Thymus (tissue), 14 donors: ENCODE measurements at places on chromosomes 13 and 19.

DNA sequence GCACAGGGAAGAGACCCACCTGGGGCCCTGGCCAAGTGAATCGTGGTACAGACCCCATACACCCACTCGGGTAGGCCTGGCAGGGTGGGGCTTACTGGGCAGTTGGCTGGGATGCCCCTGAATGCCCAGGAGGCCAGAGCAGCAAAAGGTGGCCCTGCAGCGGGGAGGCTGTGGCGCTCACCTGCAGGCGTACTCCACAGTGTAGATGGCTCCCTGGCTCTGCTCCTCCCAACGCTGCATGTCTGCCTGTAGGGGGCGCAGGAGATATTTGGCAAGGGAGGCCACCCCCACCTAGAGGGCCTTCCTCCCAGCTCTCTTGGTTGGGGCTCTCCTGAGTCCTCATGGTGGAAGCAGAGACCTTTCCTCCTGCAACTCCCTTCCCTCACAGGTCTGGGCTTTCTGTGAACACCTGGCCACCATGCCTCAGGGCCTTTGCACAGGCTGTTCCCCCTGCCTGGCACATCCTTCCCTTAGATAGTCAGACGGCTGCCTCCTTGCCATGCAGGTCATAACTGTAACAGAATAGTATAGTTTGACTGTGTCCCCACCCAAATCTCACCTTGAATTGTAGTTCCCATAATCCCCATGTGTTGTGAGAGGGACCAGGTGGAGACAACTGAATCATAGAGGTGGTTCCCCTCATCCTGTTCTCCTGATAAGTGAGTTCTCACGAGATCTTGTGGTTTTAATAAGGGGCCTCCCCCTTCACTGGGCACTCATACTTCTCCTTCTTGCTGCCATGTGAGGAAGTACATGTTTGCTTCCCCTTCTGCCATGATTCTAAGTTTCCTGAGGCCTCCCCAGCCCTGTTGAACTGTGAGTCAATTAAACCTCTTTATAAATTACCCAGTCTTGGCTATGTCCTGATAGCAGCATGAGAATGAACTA, 5.9 kb downstream of the BORCS8 start:
- DNase-seq: peak; percentile 21

GRCh38 chr19:13781547-13781946, 7.3 kb downstream of the C19orf53 start:
- DNase-seq: no peak

GRCh38 chr13:33018886-33019285, 2.7 kb downstream of the KL start:
- no peak for DNase-seq

GRCh38 chr19:43956827-43957226, 5.8 kb downstream of the ZNF221 start:
- DNase-seq: no peak

DNA sequence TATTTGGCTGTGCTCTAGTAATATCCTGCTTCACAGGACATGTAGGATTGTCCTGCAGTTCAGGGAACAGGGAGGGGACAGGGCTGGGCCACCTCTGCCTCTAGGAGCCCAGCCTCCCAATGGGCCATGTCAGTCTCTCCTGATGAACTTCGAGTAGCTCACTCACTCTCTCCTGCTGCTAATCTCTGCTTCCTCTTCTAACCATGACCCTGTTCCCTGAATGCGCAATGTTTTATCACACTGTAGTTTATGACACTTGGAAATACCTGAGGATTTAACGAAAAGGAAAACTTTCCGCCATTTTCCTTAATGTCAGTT, 9.2 kb downstream of the PARP4 start:
- no peak for DNase-seq

- no peak for DNase-seq
These were observed 141.7 kb downstream of the URI1 start for GRCh38 chr19:30083701-30084156.

GRCh38 chr13:106650690-106651205, 82.8 kb upstream of the ARGLU1 start:
- DNase-seq: no peak

- DNase-seq: no peak
These were observed 73.4 kb downstream of the SPACA7 start for GRCh38 chr13:112449545-112449930.

GRCh38 chr19:12913851-12914690, 5.0 kb downstream of the SYCE2 start:
- DNase-seq: no peak

DNA sequence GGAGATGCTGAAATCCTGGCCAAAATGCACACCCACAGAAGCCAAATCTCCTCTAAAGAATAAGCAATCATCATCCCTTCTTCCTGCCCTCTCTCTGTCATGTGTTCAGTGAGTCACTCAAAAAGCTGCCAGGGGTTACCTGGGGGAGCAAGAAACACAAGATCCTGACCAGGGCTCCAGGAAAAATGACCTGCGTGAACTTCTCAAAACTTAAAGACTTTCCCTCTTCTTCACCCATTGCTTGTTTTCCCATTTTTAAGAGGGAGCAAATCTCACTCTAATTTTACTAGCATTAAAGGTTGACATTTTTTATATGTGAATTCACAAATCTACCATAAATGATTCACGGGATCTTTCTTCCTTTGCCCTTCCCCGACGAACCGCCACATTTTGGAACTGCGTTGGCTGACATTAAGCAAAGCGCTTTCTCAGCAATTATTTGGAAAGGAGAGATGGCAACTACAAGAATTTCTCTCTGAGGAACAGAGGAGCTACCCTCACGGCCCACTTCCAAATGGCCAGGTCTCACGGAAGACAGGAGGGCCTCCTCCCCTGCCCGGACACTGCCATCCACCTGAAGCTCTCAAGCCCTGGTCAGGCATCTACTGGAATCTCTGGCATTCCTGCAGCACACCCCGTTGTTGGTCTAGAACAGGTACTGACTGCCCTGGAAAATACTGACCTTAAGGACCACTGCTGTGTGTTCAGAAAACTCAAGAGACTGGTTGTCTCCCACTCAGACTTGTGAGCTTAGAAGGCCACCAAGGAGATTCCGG, 14.2 kb downstream of the TSHZ3 start:
- DNase-seq: no peak

- no peak for DNase-seq
These were observed 10.6 kb upstream of the SOX1 start for GRCh38 chr13:112056284-112056727.

DNA sequence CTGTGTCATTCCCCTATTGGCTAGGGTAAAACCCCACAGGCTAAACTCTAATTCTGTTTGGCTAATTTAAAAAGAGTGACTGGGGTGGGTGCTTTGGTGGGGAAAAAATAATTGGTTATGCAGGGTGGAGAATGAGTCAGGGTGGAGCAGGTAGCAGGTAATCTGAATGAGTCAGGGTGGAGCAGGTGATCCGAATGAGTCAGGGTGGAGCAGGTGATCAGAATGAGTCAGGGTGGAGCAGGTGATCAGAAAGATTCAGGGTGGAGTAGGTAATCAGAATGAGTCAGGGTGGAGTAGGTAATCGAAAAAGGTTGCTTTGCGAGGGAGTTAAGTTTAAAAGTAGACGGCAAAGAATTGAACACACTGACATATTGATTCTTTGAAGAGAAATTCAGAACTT, 1218.8 kb upstream of the ATXN8OS start:
- DNase-seq: no peak

DNA sequence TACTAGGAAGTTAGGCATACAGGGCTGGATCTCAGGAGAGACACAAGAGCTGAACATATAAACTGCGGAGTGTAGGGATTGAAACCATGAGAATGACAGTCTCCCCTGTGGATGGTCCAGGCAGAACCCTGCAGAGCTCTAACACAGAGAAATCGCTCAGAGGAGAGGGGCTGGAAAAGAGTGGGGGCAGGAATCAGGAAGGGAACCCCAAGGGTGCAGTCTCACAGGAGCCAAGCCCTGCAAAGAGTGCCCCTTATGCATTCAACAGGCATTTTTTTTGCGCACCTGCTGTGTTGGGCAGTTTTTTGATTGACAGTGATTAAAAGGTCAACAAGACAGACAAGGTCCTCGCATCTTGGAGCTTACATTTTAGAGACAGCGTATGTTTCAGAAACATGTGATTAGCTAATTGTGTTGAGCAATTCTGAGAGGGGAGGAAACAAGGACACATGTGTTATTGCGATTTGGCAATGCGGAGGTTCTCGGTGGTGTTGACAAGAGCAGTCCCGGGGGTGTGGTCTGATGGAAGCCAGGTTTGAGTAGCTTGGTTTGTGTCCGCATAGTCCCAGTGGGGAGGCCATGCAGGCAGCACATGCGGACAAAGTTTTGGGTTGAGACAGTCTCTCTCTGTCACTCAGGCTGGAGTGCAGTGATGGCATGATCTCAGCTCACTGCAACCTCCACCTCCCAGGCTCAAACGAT, 182.6 kb upstream of the IRS2 start:
- DNase-seq: no peak

GRCh38 chr19:16283210-16284061, 41.2 kb upstream of the KLF2 start:
- peak; percentile 46 for DNase-seq

GRCh38 chr13:46343279-46343994, 43.6 kb downstream of the RUBCNL start:
- DNase-seq: no peak

- DNase-seq: no peak
These were observed 101.8 kb downstream of the SOX1 start for GRCh38 chr13:112168761-112169160.

DNA sequence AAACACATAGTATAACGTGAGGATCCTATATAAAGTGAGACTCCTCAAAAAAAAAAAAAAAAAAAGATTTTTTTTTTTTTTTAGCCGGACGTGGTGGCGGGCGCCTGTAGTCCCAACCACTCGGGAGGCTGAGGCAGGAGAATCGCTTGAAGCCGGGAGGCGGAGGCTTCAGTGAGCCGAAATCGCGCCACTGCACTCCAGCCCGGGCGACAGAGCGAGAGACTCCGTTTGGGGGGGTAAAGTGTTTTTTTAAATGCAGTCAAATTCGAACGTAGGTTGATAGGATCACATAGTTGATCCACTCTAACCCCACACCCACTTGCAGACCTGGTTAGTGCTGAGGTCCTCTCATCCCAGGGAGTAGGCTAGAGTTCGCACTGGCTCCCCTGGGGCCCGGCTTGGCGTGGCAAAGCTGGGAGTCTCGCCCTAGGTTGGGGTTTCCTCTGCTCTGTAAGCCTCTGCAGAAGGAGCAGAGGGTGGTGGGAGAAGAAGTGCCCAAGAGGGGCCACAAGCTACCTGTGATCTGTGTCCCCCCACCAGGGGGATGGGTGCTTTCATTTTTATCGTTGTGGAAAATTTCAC, 6.5 kb downstream of the RNF225 start:
- DNase-seq: no peak

GRCh38 chr13:98544104-98544710, 32.7 kb downstream of the STK24 start:
- no peak for DNase-seq

GRCh38 chr13:94712812-94713560, 641 bp upstream of the SOX21 start:
- no peak for DNase-seq

GRCh38 chr19:9474975-9475374, 23.4 kb downstream of the ZNF560 start:
- no peak for DNase-seq

- no peak for DNase-seq
These were observed 365.1 kb downstream of the SLC7A1 start for GRCh38 chr13:29230299-29230845.

- no peak for DNase-seq
These were observed 19.6 kb downstream of the USP12 start for GRCh38 chr13:27151798-27152599.

- DNase-seq: peak; percentile 93
These were observed 4.5 kb downstream of the BCL3 start for GRCh38 chr19:44752816-44753625.

GRCh38 chr19:51647318-51647717, 693 bp upstream of the SIGLEC14 start:
- no peak for DNase-seq

DNA sequence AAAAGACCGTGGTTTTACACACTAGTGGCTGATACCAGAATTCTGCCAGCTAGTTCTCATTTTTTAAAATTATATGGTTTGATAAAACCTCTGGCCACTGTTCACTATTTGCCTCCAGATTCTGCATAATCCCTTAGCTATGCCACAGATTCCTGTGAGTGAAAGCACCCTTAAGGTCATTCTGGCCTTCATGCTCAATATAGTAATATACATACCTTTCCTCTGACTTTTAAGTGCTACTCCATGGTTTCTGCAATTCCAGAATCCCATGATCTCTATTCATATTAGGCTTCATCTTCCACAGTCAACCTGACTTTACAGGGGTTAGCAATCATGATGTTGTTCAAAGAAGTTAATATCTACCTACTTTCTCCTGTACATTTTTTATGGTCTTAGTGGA, 274.1 kb upstream of the EDNRB start:
- no peak for DNase-seq

GRCh38 chr19:14250870-14251269, 44.9 kb upstream of the ADGRL1 start:
- no peak for DNase-seq

DNA sequence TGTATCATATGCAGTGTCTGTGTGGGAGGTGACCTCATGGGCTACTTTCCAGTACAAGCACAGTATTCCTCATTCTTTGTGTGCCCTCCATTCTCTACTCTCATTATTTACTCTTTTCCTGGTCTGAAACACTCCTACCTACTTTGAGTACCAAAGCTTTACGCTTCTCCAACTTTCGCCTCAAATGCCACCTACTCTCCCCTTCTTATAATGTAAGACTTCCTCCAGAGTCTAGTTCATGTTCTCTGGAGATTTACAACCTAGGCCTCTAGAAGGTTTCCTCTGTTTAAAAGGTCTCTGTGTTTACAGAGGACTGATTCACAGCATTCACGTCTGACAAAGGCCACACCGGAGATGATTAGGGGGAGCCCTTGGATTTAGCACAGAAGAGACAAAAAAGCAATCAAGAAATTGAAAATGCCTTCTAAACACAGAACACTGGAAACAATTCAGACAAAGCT, 302.0 kb downstream of the KLF12 start:
- no peak for DNase-seq

- DNase-seq: no peak
These were observed 332.4 kb upstream of the ZNF507 start for GRCh38 chr19:32012886-32013631.

DNA sequence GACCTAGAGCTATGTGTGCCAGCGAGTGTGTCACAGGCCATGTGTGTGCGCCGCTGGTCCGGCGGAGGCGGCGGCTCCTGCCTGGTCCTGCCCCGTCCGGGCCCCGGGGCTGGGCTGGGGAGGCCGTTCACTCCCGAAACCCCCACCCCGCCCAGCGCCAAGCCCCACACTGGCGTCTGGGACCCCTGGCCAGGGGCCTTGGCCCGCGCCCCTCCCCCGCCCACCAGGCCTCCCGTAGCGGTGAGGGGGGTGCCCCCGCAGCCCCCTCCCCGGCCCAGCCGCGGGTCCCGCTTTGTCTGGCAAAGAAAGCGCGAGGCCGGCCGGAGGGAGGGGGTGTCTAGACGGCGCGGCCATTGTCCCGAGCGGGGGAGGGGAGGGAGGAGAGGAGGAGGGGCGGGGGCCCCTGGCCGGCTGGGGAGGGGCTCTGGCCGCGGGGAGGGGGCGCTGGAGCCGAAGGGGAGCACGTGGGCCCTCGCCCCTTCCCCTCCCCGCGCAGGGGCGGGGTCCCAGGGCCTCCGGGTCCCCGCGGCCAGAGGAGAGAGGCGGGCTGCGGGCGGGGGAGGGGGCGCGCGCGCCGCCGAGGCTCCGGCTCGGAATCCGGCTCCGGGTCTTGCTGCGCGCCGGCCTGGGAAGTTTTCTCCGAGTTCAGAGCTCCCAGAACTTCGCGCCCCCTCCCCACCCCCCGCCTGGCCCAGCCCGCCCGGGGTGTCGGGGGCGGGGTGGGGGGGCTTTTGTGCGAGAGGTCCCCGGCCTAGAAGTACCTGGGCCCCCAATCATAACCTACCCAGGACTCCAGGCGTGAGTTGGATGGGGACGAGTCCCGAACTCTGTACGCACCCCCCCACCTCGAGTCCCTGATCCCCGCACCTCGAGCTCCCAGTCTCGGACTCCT, 888 bp downstream of the NOTCH3 start:
- DNase-seq: peak; percentile 50
